ENCODE measurements at places on chromosomes 5 and 9.

- DNase-seq = no peak
These were observed 43.0 kb downstream of the IL31RA start for GRCh38 chr5:55894135-55894534.

DNA sequence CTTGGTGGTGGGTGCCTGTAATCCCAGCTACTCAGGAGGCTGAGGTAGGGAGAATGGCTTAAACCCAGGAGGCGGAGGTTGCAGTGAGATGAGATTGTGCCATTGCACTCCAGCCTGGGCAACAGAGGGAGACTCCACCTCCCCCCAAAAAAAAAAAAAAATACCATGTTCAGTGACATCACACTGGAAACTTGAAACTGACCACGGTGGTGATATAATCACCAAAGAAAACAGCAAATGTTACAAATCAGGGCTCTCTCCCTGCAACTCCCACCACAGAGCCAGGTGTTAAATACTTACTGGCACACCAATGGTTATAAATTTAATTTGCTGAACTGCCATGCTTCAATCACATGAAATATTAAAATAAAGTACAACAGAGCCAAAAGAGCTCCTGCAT, 81.4 kb downstream of the ZNF608 start:
- no peak for DNase-seq

DNA sequence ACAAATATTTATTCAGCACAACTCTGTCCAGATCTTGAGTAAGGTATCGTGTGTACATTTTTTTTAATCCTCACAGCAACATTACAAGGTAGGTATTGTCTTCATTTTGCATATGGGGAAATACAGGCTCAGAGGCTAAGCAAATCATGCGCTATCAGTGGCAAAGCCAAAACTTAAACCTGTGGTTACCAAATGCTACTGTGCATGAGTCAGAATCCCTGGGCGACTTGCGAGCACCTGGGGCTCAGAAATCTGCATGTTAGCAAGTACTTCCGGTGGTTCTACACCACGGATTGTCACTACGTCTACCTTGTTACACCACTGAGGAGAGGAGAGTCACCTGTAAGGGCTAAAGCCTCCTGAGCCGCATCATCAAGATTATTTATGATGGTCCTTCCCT, 21.3 kb downstream of the C5orf58 start:
- DNase-seq = no peak

- no peak for DNase-seq
These were observed 96.2 kb downstream of the TSSK1B start for GRCh38 chr5:113338628-113339027.

DNA sequence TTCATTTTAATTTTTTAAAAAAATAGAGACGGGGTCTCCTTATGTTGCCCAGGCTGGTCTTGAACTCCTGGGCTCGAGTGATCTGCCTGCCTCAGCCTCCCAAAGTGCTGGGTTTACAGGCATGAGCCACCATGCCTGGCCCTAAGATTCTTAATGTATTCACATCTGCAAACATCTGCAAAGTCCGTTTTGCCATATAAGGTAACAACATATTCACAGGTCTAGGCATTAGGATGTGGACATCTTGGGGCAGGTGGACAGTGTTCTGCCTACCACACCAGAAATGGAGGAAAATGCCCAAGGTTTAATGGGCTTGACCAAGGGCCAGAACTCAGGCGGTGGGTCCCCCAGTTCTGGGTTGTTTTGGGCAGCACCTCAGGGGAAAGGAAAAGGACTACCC, 41.6 kb upstream of the VDAC1 start:
- DNase-seq = no peak

DNA sequence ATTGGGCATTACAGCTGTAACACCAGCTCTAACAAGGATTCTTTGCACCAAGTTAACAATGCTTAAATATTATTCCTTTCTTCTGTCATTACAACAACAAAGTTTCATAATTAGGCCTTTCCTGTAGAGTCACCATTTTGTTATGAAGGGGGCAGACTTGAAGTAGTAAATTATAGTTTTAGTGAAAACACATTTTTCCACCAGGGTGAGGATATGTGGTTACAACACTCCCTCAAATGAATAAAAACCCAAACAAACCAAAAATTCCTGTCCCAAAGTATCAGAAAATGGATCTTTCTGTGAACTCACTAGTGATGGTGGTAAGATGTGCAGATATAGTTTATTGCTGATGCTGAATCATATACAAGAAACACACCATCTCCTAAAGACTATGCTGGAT, 250.5 kb upstream of the TUT7 start:
- DNase-seq = no peak

DNA sequence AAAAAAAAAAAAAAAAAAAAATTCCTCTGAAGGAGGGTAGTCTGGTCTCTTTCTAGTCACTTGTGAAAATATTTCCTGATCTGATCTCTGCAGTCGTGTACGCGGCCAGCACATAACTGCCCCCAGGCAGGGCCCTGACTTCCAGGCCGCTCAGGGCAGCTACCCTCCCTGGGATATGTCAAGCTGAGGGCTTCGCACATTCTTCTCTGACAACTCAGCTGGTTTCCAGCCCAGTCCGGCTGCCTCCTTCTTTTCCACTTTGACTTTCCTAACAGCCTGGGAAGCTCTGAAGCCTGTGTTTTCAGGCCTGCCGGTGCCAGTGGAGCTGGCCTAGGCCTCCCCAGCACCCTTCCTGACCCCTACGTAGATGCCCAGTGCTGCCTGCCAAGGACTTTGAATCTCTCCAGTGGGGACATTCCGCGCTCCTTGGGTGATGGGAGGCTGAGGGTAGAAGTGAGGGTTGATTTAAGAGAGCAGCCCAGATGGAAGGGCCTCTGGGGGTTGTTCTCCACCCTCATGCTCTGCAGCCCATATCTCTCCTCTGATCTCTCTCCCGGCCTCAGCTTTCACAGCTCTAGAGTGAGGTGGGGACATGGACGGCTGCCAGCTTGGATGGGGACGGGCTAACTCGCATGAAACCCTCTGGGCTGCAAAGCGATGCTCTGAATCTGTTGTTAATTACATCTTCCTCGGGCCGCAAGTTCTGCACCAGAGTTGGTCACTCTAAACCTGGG, 20.7 kb downstream of the COL5A1 start:
- DNase-seq = no peak

- DNase-seq = no peak
These were observed 8.3 kb downstream of the TRIM32 start for GRCh38 chr9:116695438-116695837.
